ENCODE measurements at places on chromosomes 16 and 17.

DNA sequence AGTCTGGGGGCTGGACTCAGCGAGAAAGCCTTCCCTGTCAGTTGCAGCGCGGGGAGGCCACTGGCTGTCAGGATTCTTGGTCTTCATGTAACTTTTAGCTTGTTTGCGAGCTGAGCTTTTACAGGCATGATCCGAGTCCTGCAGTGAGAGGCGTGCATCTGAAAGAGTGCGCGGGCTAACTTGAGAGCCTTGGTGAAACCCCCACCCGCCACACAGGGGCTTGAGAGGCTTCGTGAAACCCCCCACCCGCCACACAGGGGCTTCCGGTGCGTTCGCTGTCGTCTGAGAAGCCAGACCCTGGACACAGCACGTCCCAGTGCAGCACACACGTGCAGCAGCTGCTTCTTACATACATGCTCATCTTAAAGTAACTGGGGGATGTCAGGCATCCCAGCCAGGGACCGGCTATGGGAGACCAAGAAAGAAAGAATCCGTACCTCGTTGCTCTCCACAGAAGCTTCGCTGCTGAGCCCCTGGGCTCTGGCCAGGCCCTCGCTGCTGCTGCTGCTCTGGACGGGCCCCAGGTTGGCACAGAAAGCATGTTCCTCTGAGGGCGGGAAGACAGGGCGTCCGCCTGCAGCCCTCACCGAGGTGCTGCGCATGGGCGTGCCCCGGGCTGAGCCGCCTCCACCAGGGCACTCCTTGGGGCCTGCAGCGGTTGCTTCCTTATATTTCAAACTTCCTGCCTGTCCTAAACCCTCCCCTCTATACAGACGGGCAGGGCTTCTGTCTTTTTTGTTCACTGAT is 7.8 kb downstream of the NUDT16L1 start:
- no peak for DNase-seq

DNA sequence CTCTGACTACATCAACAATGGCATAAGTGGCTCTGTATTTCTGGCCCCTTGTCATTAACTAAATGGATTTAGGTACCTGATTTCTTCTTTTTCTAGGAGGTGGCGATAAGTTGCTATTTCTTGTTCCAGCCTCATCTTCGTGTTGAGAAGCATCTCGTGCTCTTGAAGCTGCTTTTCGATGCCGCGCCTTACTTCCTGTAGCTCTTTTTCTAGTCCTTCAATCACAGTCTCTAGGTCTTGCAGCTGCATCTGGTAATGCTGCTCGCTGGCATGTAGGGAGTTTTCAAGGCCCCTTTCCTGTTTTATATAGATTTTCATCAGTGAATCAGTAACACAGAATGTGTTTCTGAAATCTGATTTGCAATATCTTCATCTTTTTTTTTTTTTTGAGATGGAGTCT is 5.1 kb downstream of the KRT222 start:
- no peak for DNase-seq

- DNase-seq = no peak
These were observed 57.3 kb downstream of the IGF2BP1 start for GRCh38 chr17:49054342-49055092.

- DNase-seq = no peak
These were observed 343.4 kb downstream of the SHISA9 start for GRCh38 chr16:13244770-13245169.

GRCh38 chr17:17041018-17041521 is 1.2 kb upstream of the MPRIP start:
- DNase-seq = peak; percentile 19

DNA sequence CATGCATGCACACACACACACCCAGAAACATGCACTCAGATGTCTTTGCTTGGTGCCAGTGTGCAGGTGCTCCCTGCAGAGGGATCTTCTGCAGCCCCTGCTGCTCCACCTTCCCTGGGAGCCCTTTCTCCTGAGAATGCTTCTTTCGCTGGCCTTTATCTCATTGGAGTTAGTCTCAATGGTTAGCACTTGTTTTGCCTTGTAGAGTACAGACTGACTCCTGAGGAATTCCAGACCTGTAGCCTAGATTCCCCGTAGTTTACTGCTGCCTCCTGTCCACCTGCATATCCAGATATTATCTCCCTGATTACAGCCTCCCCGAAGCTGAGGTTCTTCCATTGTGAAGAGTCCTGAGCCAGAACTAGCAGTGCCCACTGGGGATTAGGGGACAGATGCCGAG is 3.1 kb upstream of the KRT12 start:
- DNase-seq = no peak

Data from NCI-H446 treated with DMSO at 0.1 percent for 48 hours (cell line).